Trophoblast cell (in vitro differentiated cells and primary cell): ENCODE measurements at places on chromosomes 2 and 18.

- DNase-seq = no peak
Measured at GRCh38 chr2:43135583-43135982, 90.8 kb downstream of the ZFP36L2 start.

DNA sequence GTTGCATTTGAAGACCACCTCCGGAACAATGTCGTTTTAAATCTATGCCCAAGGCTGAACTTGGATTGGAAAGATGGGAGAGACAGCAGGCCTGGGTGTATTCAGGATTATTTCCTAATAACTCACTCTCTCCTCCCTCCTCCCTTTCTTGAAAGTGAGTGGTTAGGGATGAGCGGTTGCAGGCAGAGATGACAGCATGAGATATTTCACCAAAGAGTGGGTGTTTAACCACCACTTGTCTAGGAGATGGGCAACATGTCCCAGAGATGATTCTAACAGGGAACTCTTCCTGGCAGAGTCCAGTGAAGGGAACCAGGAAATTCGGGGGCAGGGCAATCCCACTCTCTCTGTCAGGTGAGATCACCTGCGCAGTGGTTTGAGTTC, 123.2 kb downstream of the KCTD1 start:
- DNase-seq = no peak

GRCh38 chr2:113156278-113157117, 17.3 kb upstream of the PSD4 start:
- DNase-seq = peak; percentile 27

- DNase-seq = no peak
Measured at GRCh38 chr18:11586896-11587295, 22.5 kb upstream of the SLC35G4 start.

DNA sequence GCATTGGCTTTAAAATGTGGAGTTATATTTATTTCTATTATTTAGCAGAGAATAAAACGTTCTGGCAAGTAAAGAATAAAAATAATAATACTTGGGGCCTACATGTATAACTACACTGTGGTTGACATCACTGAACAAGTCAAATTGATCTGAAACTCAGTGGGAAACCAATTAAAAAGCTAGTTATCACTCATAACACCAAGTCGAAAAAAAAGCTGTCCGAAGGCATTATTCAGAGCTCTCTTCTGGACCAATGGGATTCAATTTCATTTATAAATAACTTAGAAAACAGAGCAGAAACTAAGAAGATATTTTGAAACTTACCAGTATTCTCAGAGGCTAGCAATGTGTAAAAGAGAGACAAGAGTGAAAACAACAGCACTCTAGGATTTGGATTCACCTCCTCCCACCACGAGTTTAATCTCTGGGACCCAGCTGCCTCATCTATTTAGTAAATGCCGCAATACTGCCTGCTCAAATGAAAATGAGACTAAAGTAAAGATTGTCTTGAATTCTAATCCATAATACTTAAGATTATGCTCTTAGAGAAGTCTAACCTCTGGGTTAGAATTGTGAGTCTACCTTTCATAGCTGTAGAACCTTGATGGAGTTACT, 128.4 kb downstream of the NBAS start:
- no peak for DNase-seq

DNA sequence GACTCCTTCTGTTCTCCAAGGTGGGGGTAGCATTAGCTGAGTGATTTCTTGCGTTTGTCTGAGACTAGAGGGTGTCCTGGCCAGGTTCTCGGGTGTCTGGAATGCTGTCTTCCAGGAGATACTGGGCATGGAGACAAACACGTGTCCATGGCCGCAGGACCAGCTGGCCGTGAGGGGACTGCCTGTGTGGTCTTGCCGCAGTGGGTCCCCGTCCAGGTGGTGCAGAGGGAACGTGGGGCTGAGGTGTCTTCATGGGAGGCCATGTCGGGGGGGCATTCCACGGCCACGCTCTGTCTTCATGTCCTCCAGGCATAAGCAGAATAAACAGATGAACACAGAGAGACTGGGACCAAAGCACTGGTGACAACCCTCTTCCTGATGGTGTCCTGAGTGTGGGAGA, 66.6 kb downstream of the SMIM21 start:
- no peak for DNase-seq
